ENCODE measurements at places on chromosomes 1 and 21. TPM values are rescaled to one million over a fixed set of nuclear protein-coding genes. Genes with fewer than 3 reads are reported as not detected.

The LRRC53 gene
- not detected for total RNA-seq

The UBE2J2 gene
- 83.3 TPM for total RNA-seq

The FOXD2 gene
- 22.5 TPM for total RNA-seq

- DNase-seq: peak; percentile 82
Measured at GRCh38 chr21:34526618-34527290, 14.7 kb upstream of the KCNE1 start.

DNA sequence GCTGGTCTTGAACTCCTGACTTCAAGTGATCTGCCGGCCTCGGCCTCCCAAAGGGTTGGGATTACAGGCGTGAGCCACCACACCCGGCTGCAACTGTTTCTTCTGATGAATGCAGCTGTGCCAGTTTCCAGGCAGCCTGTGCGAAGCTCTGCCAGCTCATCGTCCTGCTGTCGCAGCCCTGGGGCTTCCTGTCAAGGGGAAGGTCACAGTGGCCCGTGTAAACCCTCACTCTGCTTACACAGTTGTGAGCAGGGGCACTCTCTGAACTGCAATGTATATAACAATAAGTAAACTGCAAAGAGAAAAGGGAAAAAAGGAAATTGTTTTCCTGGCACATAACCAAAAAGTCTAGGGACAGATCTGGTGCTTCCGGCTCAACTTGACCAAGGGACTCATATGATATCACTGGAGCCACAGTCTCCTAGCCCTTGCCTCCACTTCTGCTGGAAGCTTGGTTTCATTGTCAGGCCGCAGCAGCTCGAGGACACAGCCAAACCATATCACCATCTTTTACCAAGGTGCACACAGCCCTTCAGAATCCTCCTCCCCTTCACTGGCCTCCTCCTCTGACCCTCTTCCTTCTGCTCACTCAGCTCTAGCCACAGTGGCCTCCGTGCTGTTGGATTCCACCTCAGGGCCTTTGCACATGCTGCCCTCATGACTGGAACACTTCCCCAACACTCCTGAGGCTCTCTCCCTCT, 22.8 kb upstream of the LBR start:
- DNase-seq: no peak

DNA sequence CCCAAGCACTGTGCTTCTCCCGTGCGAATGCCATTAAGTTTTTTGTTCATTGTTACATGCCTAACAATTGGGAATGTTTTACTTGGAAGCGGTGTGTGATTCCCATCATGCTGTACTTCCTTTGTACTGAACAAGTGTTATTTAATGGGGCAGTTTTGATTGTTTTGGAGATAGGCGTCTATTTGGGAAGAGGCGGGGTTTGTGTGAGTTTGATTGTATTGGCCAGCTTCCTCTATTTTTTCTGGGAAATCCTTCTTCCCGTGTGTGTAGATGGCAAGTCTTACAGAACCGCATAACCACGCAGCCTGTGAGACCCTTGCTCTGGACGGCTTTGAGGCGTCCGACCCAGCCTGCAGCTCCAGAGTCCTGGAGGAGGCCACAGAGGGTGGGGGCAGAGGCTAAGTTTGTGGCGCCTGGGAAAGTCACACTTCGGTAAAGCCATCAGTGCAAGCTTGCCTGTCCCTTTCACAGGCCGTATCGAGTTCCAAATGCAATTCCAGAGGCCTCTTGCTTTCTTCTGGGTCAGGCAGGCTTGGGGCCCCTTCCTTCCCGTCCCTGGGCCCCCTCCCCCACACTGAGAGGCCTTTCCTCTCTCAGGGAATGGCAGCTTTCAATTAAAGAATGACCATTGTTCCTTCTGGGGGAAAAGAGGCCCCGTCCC, 210.3 kb downstream of the TOMM20 start:
- peak; percentile 55 for DNase-seq

The SPRR2D gene
- not detected for total RNA-seq

DNA sequence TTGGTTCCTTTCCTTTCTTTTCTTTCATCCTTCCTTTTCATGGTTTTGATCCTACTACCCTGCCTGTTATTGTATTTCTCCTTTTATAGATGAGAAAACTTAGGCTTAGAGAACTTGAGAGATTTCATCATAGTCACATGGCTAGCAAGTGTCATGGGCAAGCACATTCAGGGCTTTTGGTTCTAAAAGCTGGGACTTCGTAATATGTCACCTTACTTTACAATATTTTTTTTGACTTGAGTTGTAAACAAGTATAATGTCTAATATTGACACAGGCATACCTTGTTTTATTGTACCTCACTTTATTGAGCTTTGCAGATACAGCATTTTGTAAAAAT, 70.7 kb downstream of the MTR start:
- no peak for DNase-seq

The GPR157 gene
- 15.9 TPM for total RNA-seq

DNA sequence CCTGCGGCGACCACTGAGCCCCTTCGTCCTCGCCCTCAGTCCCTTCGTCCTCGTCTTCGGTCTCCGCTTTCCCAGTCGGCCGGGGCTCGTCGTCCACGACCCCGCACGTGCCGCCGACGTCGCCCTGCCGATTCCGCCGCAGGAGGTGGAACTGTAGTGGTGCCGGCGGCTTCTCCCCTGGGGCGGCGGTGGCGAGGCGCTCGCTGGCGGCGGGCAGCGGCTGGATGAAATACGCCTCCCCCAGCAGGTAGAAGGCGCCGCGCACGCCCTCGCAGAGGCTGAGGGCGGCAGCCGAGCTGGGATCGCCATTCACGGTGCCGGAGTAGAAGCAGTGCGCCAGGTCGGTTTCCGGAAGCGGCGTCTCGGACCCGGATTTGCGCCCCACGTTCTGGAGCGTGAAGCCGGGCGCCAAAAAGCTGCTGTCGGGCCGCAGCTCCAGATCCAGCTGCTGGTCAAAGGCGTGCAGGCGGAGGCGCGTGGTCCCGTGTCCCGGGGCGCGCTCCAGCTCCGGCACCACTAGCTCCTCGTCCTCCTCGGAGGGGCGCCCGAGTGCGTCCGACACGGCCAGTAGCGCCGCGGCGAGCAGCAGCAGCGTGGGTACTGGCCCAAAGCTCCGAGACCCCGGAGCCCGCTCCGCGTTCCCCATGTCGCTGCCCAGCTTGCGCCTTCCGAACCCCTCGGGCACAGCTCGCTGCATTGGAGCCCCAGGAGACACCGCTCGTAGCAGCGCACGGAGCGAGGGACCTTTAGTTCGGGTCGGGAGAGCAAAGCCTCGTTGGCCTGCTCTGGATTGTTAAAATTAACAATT, 747 bp downstream of the ADAMTS1 start:
- DNase-seq: peak; percentile 29

DNA sequence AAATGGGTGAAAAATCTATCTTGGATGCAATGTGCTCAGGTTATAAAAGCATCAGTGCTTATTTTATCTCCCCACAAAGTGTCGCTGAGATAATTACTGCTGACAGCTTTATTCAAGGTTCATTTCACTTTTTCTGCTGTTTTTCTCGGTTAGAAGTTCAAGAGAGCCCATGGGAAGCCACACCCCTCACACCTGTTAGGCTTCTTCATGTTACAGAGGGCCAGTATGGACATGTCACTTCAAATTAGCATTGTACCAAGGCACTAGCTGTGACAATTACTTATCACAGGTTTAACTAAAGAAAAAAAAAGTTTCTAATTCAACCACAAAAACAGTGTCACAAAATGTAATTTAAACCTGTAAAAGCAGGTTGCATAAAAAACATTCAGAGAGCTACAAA, 187.3 kb upstream of the DMRTA2 start:
- DNase-seq: no peak

The USH2A gene
- total RNA-seq: not detected

The CD5L gene
- not detected for total RNA-seq

The TSPAN1 gene
- total RNA-seq: 1,136 TPM

DNA sequence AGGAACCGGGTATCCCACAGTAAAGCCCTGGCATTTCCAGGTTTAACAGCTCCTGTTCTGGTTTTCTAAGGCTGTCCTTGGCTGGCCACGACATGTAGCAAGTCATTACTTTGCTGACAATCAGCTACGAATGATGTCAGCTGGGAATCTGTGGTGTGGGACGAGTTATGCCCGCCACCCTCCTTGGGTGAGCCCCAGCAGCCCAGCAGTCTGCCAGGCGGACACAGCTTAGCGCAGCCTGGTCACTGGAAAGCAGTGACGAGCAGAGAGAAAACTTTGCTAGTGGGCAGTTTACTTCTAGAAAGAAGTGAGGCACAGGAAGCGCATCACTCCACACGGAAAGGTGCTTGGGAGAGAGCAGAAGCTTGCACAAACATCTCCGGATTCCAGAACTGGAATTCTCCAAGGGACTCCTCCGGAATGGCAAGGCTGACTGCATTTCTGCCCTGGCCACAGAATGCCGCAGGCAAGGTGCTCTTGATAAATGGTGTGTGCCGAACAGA, 15.5 kb upstream of the ZNF436 start:
- no peak for DNase-seq

GRCh38 chr1:6256645-6257044, 4.3 kb downstream of the GPR153 start:
- no peak for DNase-seq

DNA sequence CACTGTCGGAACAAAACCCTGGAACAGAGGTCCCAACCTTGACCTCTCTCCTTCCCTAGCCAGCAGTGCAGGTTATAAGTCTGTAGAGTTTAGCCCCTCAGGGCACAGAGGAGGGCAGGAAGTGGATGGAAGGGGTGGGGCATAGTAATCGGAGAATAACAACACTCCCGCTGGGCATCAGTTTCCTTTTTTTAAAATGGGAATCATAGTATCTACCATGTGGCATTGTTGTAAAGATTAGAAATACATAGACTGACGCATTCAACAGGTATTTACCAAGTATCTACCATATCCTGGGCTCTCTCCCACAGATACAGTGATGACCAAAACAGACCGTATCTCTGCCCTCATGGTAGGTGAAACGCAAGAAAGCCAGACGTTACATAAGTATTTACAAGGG, 24.9 kb upstream of the ATF3 start:
- DNase-seq: no peak

DNA sequence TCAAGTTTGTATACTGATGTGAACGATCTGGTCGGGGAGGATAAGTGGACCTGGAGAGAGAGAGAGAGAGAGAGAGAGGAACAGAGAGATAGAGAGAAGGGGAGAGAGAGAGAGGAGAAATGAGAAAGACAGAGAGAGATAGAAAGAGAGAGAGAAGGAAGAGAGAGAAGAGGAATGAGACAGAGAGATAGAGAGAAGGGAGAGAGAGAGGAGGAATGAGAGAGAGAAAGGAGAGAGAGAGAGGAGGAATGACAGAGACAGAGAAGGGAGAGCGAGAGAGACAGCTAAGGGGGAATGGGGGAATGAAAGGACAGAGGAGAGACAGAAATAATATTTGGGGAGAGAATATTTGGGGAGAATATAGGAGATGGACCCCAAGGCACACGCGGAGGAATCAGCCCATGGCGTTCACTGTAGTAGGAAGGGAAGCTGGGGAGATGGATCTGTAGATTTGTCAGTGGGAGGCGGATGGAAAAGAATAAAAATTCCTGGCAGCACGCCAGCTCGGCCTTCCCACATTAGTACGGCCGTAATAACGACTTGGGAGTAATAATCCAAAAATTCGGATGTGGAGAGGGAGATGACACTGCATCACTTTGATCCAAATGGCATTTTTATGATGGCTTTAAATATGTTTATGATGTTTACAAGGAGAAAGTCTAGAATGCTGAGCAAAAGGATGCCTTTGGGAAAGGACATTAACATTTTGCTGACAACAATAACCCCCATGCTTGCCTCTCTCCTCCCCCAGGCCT, 159.8 kb upstream of the KCNJ6 start:
- DNase-seq: no peak

The CHODL gene
- 0.52 TPM for total RNA-seq

Measured in colonic mucosa (tissue), 4 donors.